BE2C (cell line): ENCODE measurements at places on chromosomes 11 and 22.

- DNase-seq = no peak
These were observed 79.0 kb downstream of the FDX1 start for GRCh38 chr11:110508786-110509185.

GRCh38 chr11:116598556-116598955 is 174.2 kb downstream of the BUD13 start:
- no peak for DNase-seq

DNA sequence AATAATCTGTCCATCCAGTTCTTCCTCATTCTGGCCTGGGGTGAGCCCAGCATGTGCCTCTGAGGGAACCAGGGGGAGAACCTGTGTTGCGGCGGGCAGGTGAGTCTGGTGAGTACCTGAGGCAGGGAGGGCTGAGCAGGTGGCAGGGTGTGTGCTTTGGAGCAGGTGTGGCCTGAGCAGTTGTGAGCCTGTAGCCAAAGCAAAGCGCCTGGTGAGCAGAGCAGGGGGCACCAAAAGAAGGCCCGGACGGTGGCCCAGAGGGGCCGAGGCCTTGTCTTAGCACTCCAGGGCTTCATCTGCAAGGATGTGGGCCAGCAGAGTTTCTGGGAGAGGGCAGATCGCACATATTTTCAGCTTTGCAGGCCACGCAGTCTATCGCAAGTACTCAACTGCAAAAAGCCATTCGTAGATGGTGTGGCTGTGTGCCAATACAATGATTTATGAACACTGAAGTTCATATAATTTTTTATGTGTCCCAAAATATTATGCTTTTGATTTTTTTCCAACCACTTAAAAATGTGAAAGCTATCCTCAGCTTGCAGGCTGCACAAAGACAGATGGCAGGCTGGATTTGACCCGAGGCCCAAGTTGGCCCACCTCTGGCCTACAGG is 8.7 kb downstream of the GLB1L2 start:
- DNase-seq = no peak

- no peak for DNase-seq
These were observed 6.9 kb upstream of the P4HA3 start for GRCh38 chr11:74318241-74318932.
